ENCODE measurements at places on chromosomes 7 and 10. TPM values are rescaled to one million over a fixed set of nuclear protein-coding genes. Genes with fewer than 3 reads are reported as not detected.

DNA sequence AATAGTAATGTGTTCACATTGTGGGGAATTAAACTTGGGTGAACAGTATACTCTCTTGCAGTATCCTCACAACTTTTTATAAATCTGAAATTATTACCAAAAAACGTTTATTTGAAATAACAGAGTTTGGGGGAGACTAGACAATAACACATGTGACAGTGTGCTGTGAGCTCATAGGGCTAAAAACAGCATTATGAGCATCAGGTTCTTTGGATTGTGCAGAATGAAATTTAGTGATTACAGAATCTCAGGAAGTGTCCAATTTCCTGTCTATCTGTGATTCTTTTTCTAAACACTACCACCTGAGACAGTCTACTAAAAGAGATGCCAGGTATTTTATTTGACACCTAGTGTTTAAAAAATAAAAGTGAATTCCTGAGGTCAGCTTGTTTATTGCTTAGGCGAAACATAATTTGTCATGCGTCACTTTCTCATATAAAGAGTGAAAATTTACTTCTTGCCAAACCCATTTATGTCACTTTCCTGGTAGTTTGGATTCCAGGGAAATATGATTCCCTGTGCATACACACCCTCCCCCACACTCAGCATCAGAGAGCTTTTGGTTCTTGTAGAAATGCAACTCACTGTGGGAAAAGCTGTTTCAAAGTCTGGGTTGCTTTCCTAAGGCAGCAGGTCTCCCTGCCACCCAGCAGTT is 71.2 kb downstream of the AOAH start:
- no peak for DNase-seq

DNA sequence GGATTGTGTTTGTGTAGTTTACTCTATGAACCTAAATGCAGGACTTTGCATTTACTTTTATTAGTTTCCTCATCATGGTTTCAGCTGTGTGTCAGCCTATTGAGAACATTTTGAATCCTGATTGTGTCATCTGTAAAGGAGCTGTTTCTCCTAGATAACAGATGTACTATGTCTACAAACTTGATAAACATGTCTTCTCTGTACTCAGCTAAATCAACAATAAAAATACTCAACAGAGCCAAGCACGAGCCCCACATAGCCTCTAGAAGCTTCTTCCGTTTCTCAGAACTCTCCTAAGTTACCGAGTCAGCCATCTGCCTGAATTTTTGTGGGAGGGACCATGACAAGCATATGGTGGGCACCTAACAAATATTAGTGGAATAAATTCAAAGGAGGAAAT is 234.7 kb downstream of the SKAP2 start:
- DNase-seq: no peak

DNA sequence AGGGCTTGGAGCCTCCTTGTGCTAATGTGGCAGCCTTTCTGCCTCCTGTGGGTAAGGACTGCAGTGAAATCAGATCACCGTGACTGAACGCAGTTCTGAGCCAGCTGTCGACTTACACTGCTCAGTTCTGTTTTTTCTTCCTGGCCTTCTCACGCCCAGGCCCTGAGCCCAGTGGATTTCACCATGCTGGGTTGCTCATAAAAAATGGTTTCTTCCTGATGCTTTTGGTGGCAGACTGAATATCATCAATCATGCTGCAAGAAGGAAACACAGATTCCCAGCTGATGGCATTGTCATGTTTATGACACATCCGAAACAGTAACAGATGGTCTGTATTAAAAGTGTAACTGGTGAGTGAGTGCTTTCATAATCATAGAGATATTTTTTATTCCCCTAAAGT is 389.6 kb downstream of the GALNT17 start:
- no peak for DNase-seq

DNA sequence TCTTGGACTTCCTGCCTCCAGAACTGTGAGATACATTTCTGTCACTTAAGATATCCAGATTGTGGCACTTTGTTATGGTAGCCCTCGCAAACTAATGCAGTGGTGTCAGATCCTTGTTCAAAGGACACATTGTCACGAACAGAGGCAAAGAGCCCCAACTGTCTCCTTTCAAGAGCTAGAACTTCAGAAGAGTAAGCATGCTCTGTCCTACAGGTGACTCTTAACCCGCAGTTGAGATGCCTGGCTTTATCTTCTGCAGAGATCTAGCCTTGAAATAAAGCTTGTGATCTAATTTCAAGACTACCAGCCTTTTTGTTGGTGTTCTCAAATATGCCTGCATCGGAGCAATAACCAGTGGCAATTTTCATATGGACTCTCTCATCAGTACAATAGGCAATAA is 134.4 kb downstream of the ATXN7L1 start:
- DNase-seq: no peak

- peak; percentile 25 for DNase-seq
Measured at GRCh38 chr10:28743576-28743975, 66.3 kb downstream of the BAMBI start.

DNA sequence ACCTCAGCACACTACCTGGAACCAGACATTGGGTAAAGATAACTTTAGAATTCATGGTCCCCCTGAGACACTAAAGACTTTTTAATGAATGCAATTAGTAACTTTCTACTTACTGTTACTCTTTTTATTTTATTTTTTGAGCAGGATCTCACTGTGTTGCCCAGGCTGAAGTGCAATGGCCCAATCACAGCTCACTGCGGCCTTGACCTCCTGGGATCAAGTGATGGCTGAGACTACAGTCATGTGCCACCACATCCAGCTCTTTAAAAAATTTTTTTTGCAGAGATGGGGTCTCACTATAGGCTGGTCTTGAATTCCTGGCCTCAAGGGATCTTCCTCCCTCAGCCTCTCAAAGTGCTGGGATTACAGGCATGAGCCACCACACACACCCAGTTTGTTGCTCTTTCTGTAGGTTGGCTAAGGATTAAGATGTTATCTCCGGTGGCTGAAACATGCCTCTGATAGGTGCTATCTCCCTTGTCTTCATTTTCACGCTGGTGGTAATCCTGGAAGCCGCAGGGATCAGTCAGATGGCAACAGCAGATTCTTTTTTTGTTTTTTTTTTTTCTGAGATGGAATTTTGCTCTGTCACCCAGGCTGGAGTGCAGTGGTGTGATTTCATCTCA is 128.3 kb downstream of the TCF7L2 start:
- no peak for DNase-seq

Gene COBL
- total RNA-seq: 63.6 TPM
